ENCODE measurements at places on chromosomes 12 and 14.

GRCh38 chr14:75738192-75738591 is 77.1 kb downstream of the TTLL5 start:
- DNase-seq = no peak

- no peak for DNase-seq
These were observed 56.3 kb upstream of the CPNE8 start for GRCh38 chr12:38961683-38962082.

DNA sequence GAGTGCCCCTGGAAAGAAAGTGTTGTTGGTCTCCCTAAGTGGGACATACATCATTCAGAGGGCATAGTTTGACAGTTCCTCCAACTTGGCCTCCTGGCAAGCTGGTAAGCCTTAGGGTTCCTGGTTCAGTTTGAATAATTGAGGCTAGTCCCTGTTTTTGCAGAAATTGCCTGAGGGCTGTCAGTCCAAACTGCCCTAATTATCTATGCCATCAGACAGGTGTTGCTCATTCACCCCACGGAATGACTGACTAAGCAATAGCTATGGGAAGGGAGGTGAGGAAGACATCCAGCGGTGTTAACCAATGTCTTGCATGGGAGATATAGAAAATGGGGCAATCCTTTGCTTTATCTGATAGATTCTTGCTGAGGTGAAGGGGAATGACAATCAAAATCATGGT is 37.6 kb downstream of the SPTSSA start:
- no peak for DNase-seq

- DNase-seq = peak; percentile 52
These were observed 44.8 kb downstream of the FBXW8 start for GRCh38 chr12:116955382-116956021.

DNA sequence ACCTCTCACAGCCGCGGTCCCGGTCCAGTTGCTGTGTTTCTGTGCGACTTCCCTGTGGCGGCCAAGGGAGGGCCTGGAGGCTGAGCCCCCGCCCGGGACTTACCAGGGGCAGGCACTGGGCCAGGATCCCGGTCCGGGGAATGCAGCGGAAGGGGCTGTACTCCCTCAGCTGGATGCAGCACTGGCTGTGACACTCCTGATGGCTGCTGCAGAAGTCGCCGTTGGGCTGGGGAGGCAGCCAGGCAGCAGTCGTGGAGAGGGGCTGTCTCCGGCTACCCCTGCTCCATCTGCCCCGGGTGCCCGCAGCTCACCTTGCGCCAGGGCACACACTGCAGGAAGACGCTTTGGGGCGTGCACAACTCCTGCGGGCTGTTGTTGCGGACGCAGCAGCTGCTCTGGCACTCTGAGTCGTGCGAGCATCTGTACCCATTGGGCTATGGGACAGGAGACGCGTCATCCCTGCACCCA is 6.2 kb downstream of the LRCOL1 start:
- DNase-seq = no peak

- no peak for DNase-seq
These were observed 4.0 kb upstream of the ARF3 start for GRCh38 chr12:48961331-48961730.

GRCh38 chr12:64669270-64669842 is 59.1 kb downstream of the RASSF3 start:
- DNase-seq = peak; percentile 83

DNA sequence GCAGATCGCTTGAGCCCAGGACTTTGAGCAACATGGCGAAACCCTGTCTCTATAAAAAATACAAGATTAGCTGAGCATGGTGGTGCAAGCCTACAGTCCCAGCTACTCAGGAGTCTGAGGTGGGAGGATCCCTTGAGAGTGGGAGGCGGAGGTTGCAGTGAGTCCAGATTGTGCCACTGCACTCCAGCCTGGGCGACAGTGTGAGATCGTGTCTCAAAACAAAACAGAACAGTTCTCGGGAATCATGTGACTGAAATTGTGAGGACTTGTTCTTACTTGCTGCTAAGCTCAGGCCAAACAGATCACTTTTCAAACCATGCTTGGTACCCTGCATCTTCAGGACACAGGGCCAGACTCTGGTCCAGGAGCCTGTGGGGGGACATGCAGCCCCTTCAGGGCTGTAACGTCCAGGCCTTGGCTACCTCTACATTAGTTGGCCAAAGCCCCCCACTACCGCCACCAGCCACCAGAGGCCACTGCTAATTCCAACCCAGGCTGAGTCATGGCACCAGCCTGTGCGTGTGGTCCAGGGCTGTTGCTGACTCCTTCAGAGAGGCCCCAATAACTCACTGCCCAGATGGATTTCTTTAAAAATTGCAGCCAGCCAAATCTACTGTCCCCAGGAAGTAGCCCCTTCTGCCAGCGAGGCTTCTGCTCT is 33.4 kb upstream of the SYNDIG1L start:
- DNase-seq = peak; percentile 15

GRCh38 chr14:102778338-102779083 is 1.3 kb downstream of the TRAF3 start:
- DNase-seq = peak; percentile 43

- DNase-seq = no peak
These were observed 29.6 kb downstream of the CFAP251 start for GRCh38 chr12:121947981-121948380.

DNA sequence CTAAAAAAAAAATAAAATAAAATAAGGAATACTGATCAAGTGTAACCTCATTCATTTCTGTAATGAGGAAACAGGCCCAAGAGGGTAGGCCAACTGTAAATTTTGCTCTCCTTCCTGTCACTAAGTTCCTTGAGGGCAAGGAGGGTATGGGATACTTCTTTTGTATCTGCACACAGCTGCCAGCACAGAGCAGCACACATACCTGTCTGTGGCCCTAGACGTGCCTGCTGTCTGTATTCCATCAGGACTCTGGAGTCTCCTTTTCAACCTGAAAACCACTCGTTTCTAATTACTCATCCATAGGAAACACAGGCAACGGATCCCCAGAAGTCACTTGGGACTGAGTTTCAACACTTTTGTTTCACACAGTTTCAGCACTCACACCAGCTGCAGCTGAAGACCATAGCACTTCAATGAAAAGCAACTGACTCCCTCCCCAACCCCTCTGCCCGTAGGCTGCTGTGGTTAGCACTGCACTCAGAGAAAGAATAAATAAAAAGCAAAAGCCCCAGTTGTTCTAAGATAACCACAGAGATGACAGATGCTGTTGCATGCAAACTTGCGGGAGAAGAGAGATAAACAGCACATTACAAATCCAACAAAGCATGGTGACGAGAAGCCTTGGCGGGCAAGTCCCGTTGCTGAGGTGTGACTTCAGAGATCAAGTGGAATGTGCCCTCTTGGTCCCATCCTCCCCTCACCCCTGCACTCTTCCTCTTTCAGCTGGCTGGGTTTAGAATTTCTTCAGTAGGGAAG is 24.9 kb downstream of the CRACR2A start:
- DNase-seq = peak; percentile 42

GRCh38 chr12:67816269-67816668 is 167.7 kb downstream of the DYRK2 start:
- DNase-seq = no peak

DNA sequence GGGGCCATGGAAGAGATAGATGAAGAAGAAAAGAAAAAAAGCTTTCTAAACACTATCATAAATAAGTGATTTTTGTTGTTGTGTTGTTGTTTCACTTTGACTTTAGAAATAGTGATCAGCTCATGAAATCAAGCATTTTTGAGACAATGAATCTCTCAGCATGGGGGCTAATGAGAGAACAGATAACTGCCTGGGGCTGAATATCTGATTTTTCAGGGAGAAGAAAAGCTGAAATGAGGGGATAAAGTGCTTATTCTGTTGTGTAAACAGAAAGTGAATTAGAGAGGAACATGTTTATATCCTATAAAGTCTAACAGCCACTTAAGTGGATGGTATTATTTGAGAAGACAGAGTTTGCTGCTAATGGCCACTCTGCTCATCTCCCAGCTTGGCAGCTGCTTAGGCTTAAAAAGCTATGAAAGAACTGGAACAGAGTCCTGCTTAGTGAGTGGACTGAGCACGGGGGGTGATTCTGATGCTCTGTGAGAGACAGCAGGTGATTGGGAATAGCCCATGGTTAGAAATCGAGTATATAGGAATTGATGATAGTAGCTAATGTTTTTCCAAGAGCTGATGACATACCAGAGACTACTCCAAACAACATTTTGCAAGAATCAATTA is 646.1 kb upstream of the TMEM132C start:
- no peak for DNase-seq

DNA sequence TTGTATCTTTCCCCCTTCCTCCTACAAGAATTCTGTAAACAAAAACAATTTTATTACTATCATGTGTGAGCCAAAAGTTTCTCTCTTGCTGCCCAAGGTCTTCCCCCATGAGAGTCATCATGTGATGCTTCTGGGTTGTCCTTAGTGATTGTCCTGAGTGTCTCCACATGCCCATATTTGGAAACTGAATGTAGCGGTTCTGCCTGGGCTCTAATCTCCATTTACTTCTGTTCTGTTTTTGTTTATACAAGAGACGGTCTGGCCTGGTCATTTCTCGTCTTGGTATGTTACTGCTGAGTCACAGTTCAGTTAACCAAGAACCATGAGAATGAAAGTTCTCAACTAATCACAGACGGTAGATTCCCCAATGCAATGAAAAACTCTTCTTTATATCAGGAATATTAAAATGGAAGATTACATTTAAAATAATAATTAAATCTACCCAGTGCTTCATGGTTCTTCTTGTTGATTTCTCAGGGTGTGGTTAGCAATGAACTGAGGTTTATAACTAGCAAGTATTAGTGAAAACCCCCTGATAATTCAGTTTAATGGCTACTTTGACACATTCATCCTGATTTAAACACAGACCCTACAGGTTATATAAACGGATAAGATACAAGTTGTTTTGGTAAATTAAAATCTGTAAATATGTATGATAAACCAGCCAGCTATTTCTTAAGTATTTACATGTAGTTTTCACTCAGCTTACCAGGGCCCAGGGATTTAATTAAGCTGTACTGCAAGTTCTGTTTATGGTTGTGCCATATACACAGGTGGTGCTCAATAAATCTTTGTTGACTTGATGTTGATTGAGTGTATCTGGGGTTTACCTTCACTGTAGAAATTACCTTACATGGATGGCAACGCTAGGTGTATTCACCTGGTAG is 81.1 kb downstream of the PELI2 start:
- no peak for DNase-seq

- DNase-seq = no peak
These were observed 65.4 kb downstream of the TAOK3 start for GRCh38 chr12:118307069-118307954.

DNA sequence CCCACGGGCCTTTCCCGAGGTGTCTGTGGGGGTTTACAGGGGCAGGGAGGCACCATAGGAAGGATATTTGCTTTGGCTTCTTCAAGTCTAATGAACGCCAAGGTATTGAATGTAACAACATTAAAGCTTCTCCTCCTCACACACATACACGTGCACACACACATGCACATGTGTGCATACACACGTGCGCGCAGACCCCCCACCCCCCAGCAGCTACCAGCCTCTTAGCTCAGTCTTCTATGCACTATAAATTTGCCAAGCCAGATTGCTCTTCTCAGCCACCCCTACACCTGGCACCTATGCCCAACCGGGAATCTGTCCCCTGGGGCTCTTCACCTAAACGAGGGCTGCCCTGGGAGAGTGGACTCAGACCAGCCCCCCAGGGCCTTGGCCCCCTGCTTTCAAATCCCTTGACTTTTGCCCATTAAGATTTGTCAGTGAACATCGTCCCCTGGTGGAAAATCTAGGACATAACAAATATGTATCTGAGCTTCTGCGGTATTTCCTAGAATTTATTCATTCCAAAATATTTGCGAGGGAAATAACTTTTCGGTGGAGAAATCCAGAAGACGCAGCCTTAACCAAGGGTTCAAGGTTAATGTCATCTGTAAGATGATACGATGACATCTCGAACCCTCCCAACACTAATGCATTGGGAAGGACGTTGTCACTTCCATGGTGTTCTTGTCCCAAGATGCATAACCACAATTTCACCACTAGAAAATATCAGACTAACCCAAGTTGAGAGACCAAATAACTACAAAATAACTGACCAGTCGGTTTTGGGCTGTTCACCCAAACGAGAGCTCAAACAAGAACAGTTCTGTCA is 330.4 kb downstream of the MED13L start:
- DNase-seq = no peak

- DNase-seq = peak; percentile 58
These were observed 24.0 kb downstream of the FGF6 start for GRCh38 chr12:4421590-4422031.

DNA sequence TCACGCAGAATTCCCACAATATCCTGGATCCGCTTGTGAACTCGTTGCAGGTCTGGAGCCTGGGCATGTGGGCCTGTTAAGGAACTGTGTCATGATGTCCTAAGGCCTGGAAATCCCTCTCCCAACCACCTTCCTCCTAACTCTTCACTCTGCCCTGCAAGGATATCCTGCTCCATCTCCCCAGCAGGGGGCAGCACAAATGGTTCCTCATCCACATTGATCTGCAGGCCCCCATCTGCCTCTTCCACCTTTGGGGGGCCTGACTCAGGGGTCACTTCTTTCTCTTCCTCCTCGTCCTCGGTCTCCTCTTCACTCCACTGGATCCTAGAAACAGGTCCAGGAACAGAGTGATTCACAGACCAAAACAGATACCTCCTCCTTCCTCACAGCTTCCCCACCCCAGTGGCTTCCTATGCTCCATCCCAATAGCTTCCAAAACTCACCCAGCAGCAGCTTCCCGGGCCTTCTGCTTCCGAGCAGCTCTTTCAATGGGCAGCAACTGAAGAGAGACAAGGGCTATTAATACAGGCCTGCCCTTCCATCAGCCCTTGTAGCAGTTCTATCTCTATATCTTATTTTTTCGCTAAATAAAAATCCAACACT is 4.5 kb downstream of the NOP2 start:
- DNase-seq = peak; percentile 70

- no peak for DNase-seq
These were observed 130.8 kb upstream of the PRKD1 start for GRCh38 chr14:30058401-30058800.

DNA sequence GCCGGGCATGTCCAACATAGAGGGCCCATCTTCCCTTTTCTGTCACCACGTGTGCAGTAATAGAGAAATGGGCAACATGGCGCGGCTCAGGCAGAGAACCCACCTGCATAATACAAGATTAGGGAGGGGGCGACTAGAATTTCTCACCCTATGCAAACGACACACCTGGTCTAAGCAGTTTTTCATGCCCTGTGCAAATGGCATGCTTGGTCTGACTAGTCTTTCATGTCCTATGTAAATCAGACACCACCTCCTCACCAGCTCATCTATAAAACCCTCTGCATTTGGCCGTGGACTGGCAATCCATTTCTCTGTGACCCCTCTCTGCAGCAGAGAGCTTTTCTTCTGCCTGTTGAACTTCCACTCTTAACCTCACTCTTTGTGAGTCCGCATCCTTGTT is 180.2 kb upstream of the PZP start:
- no peak for DNase-seq
